ENCODE measurements at places on chromosomes 16 and 17. TPM values are rescaled to one million over a fixed set of nuclear protein-coding genes. Genes with fewer than 3 reads are reported as not detected.

GRCh38 chr16:55913716-55914115, 38.5 kb upstream of the CES5A start:
- no peaks in the 10 kb centered on the region for H3K4me1 ChIP-seq
- H3K27me3 ChIP-seq = no peaks in the 10 kb centered on the region
- no peak for DNase-seq
- H3K4me3 ChIP-seq = no peak overlapping the region
- H3K36me3 ChIP-seq = no peaks in the 10 kb centered on the region

- no peaks in the 10 kb centered on the region for H3K27me3 ChIP-seq
- no peaks in the 10 kb centered on the region for H3K36me3 ChIP-seq
- DNase-seq = no peak
- H3K4me3 ChIP-seq = no peak overlapping the region
- H3K27ac ChIP-seq = no peak overlapping the region
- H3K4me1 ChIP-seq = no peaks in the 10 kb centered on the region
Measured at GRCh38 chr16:14958323-14958600, 16.6 kb upstream of the PDXDC1 start.

DNA sequence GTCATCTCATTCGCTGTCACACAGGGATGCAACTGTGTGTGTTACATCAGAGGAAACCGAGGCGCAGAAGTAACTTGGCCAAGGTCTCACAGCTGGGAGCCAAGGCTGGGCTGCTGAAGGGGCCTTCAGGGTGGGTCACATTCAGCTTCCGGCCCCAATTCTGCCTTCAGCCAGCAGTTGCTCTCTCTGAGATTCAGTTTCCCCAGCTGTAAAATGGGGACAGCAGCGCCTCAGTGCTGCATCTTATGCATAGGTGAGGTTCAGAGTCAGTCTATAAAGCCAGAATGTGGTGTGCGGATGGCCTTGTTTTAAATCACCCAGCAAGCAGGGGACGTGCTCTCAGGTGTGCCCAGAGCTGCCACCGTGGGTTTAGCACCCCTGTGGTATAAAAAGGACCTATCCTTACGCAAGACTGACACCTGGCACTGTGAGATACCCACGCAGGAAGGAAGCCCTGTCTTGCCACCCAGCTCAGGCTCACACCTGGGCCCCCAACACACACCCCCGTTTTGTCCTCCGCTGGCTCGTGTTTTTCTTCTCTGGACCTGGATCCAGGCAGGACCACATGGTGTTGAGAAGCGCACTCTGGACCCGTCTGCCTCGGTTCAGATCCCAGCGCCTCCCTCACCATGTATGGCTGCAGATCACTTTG, 94.6 kb upstream of the GSE1 start:
- peaks cover 8% of the 10 kb centered on the region for H3K4me1 ChIP-seq
- no peaks in the 10 kb centered on the region for H3K27me3 ChIP-seq
- H3K36me3 ChIP-seq = no peaks in the 10 kb centered on the region
- no peak overlapping the region for H3K4me3 ChIP-seq

Gene IL21R
- 80.5 TPM for total RNA-seq

Gene GAS2L2
- 0.07 TPM for total RNA-seq

GRCh38 chr17:47879028-47879585, 16.9 kb upstream of the SP2 start:
- H3K4me1 ChIP-seq = peaks cover 19% of the 10 kb centered on the region
- no peaks in the 10 kb centered on the region for H3K27me3 ChIP-seq
- H3K4me3 ChIP-seq = no peak overlapping the region
- no peak for DNase-seq
- H3K27ac ChIP-seq = no peak overlapping the region
